ENCODE measurements at places on chromosomes 2 and 18.

- DNase-seq = no peak
Observed at GRCh38 chr2:30040147-30040546, 106.7 kb upstream of the YPEL5 start.

DNA sequence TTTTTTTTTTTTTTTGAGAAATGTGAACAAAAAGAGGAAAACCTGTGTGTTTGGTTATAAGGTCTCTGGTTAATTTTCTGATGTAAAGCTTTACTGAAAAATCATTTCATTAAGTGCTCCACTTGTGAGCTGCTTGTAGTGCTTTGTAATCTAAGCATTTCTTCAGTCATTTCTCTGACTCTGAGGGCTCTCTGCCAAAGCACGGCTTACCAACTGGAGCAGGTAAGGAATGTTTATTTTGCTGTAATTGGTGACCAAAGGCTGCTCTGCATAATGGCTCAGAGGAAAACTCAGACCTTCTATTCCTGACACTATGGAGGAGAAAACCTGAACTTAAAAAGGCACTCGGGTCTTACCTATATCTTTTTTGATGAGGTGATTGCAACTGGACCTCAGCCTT lies 848.8 kb downstream of the MBD2 start:
- DNase-seq = no peak

DNA sequence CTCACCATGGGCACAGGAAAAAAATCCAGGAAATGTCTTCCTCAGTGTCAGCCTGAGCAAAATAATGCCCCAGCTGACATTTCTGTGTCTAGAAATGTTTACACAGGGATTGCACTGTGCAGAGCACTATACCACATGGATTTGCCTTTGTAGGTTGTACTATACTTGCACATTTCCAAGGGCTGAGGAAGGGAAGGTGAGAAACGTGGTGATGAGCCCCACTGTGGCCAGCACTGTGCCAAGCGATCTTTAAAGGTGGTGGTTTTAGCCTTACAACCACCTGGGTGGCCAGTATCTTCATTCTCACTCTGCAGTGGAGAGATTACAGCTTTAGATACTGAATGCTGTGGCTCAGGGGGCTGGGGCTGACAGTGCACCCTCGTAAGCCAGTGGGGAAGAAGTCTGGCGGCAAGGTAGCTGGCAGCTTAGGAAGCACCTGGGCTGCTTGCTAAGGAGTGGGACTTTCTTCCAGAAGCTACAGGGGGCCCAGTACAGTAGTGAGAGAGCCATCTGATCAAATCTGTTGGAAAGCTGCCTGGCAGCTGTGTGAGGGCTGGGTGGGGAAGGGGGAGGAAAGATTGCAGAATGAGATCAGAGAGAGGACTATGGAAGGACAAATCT lies 81.4 kb upstream of the MSH2 start:
- DNase-seq = no peak

- no peak for DNase-seq
Observed at GRCh38 chr18:79634186-79634585, 45.4 kb upstream of the CTDP1 start.

DNA sequence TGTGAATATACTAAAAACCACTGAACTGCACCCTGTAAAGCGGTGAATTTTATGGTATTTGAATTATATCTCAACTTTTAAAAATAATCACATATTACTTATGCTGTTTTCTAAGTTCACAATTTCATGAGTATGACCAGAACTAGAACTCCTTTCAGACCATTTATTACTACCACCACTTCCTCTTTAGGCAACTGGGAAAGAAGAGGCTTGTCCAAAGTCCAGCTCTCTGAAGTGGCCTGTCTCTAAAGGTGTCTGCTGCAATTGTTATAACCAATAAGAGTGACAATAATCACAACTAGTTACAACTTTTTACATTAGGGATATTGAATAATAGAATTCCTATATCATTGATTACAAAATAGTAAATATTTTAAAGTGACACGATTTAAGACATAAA lies 267.9 kb upstream of the PIK3C3 start:
- no peak for DNase-seq

- no peak for DNase-seq
Observed at GRCh38 chr18:34970106-34970505, 71.1 kb upstream of the MAPRE2 start.

GRCh38 chr2:218448934-218449333 lies 30.0 kb downstream of the VIL1 start:
- DNase-seq = no peak

GRCh38 chr18:77969972-77970371 lies 720.3 kb downstream of the GALR1 start:
- DNase-seq = no peak

DNA sequence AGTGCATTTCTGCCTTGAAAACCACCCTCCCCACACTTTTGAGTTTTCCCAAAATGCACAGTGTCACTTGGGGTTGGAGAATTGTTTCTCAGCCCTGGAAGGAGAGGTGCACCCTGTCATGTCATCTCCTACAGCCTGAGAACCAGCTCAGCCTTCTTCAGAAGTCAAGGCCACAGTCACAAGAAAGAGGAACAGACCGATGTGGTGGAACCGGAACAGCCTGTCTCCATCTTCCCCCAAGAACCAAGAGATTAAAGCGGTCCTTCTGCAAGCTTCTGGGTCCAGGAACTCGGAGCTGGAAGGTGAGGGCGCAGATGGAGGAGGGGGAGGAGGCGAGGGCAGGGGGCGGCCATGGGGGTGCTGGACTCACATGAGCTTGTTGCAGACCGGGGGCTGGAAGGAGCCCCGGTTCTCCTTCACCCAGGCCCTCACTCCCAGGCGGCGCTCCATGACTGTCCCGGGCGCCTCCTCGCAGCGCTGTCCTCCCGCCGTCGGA lies 248 bp downstream of the HAAO start:
- DNase-seq = no peak

DNA sequence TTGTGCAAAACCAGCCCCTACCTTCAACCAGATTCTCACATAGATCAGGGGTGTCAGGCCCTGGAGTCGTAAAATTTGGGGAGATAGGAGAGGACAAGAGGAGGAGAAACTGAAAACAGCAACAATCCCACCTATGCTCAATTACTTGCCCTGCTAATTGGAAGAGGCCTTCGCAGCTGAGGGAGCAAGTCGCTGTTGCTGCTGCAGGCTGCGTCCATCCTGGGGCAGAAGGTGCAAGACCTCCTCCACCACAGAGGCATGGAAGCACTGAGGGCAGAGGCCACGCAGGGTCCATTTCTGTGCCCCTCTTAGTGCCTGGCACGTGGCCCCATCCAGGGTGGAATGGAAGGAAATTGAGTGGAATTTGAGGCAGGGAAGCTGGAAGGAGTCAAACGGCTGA lies 36.5 kb downstream of the CNGA3 start:
- no peak for DNase-seq

- DNase-seq = no peak
Observed at GRCh38 chr2:172083628-172084394, 1.5 kb upstream of the DLX1 start.

DNA sequence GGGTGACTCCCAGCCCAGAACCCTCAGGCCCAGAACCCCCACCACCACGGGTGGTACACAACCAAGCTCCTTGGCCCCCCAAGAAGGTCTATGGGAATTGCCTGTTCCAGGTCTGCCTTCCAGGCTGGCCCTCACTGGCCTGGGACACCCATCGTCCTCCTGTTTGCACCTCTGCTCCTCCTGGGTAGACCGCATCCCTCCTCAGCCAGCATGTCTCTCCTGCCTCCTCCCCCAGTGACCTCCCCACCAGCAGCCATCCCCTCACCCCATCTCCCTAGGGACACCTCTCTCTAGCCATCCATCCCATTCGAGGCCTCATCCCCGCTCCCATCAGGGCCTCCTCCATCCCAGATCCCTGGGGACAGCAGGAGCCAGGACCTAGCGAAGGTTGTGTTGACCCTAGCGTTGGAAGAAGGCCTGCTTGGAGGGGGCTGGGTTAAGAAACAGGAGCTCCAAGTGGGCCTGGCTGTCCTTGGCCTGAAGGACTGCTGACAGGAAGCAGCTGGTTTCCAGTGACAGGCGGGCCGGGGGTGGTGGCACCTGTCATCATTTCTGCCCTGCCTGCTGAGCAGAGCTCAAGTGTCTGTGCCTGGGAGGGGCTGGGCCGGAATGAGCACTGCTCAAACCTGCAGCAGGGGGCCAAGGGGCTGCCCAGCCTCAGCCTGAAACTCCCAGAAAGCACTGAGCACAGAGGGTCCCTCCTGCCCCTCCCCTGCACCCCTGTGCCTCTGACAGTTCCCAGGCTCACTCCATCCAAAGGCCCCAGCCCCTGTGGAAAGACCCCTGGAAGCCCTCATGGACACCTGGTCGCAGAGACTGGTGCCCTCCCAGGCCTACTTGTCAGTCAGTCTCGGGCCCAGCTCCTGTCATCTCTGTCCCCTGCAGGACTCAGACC lies 96.0 kb upstream of the OTOS start:
- no peak for DNase-seq

Data from CD4-positive, alpha-beta T cell treated with Interleukin-17A for 4 hours (primary cell).